ENCODE measurements at places on chromosomes 2 and 18.

DNA sequence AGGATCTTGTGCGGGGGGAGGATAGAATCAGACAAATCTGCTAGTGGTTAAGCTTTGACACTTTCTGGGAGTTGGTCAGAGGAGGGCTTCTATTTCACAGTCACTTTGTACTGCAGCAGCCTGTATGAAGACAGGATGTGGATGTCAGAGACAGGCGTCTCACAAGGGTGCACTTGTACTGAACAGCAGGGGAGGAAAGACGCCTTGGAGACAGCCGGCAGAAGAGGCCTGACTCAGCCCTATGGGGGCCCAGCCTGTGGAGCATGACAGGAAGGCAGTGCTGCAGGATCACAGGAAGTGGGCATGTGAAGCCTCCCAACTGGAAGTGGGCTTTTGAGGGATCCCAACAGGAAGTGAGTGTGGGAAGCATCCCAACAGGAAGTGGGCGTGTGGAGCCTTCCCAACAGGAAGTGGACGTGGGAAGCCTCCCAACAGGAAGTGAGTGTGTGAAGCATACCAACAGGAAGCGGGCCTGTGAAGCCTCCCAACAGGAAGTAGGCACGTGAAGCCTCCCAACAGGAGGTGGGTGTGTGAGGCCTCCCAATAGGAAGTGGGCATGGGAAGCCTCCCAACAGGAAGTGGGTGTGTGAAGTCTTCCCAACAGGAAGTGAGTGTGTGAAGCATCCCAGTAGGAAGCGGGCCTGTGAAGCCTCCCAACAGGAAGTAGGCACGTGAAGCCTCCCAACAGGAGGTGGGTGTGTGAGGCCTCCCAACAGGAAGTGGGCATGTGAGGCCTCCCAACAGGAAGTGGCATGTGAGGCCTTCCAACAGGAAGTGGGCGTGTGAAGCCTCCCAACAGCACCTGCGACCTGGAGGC, 212.3 kb downstream of the SNTG2 start:
- no peak for DNase-seq

DNA sequence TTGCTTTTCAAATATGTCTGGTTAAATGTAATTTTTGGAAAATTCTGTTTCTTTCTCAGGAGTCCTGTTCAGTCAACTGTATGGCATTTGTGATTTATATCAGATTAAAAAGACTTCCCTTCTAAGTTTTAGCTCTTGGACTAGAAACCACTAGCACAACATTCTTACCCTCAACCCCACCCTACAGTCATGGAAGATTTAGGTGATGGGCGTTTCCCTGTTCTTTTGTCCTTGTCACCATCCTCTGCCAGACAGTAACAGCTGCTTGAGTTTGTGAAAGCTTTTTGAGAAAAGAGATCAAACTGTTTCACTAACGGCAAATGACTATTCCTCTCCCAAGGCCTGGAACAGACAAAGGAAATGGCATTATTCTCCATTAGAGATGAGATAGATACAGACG, 31.8 kb downstream of the SERPINB5 start:
- no peak for DNase-seq

DNA sequence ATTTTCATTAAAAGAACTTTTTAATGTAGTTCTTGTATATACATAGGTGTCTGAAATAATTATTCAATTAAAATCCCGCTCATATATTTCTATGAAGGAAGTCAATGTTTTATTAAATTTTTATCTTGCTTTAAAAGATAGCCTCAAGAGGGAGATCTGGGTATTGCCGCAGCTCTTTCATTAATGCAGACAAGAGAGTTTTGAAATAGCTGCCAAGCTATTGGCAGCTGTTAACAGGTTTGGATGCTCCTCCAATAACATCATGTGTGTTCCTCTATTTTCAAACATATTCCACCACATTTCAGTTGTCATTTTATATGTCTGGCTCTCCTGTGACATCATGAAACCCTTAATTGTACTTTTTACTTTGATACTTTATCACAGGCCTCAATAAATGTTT, 12.9 kb upstream of the NT5C1B start:
- no peak for DNase-seq

GRCh38 chr2:16246911-16247310, 306.6 kb downstream of the MYCN start:
- no peak for DNase-seq

GRCh38 chr2:59756150-59756549, 797.3 kb downstream of the BCL11A start:
- no peak for DNase-seq

- no peak for DNase-seq
Observed at GRCh38 chr18:76589866-76590265, 94.8 kb upstream of the ZNF516 start.

DNA sequence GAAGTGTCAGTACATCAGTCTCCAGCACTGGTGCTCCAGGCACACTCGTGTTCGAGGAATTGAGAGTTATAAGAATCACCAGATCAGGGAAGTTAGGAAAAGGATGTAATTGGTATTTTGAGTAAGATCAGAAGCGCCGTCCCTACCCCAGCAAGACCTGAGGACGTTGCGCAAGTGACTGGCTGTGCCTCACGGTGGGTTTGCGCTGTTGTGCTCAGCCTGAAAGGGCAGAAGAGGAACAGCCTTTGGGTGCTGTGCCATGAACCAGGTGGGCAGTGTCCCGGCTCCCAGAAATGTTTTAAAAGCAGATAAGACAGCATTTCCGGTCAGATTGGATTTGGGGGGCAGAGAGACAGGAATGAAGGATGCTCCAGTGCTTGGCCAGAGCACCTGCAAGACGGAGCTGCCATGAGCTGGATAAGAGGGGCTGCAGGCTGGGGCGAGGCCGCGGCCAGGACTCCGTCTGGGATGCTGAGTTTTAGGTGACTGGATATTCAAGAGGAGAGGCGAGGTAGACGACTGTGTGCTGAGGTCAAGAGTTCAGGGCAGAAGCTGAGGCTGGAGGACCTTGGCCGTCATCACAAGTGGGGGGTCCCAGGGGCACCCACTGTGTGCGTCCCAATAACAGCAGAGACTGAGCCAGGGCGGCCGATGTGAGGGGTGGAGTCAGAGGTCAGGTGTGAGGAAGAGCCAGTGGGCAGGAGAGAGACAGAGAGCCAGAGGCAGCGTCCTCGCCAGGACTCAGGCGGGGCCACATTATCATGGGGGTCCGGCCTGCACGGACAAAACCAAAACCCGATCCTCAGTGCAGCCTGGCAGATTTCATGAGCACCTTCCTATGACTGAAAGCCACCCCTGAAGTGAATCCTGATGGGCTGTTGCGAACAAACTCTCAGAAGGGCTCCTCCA, 77.7 kb upstream of the ALKAL2 start:
- DNase-seq, result no peak

GRCh38 chr2:132581991-132582738, 87.8 kb downstream of the LYPD1 start:
- DNase-seq, result no peak

DNA sequence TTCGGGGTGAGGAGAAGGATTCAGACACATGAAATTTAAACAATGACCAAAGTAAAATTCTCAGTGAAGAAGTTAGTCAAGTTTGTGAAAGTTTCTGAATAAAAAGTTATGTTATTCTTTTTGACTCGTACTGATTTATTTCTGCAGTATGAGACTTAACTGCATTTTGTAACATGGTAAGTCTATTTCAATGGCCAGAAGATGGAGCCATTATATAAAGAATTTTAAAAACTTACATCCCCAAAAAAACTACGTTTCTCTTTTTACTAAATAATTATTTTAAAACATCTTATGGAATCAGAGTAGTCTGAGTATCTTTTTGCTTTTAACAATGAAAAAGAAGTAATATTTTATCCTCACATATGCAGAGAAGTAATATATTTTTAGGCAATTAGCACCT, 51.4 kb upstream of the SCN1A start:
- no peak for DNase-seq

GRCh38 chr2:36530178-36530982, 67.6 kb downstream of the FEZ2 start:
- no peak for DNase-seq

DNA sequence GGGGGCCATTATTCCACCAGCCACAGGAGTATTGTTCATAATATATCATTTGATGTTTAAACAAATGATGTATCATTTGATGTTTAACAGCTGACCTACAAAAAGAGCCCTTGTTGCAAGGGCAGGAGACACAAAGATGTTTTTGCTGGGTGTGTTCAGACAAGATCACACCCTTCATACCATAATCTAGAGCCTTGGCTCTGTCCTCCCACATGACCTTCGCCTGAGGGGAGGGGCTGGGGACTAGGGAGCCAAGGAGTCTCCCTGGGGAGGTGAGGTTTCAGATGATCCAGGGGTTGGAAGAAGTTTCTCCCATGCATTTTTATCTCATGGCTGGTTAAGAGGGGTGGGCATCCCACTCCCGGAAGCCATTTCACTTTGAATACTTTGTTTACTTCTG, 33.5 kb downstream of the CDC42EP3 start:
- no peak for DNase-seq

GRCh38 chr2:207871506-207871905, 101.8 kb upstream of the FZD5 start:
- no peak for DNase-seq

DNA sequence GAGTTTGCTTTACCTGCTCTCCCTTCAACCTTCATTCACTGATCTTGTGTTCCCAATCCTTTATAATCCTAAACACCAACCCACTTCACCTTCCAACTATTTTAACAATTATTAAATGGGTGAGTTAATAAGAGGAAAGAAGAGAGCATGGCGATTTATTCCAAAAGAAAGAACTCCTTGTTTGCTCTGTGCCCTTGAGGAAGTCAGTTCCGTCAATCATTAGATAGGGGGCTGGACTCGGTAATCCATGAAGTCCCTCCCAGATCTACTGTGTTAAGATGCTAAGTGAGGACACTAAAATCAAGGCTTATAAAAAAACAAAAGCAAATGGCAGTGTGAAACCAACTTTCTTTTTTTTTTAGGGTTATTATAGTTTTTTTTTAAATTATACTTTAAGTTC, 589.9 kb downstream of the XIRP2 start:
- DNase-seq, result no peak

Measured in stimulated activated CD8-positive, alpha-beta memory T cell treated with anti-CD3 and anti-CD28 coated beads, Interleukin-4, amount 100 ng/mL, for 24 hours (primary cell).